Left hindlimb (tissue), 1 donor: ENCODE measurements at places on chromosomes 2 and 18.

DNA sequence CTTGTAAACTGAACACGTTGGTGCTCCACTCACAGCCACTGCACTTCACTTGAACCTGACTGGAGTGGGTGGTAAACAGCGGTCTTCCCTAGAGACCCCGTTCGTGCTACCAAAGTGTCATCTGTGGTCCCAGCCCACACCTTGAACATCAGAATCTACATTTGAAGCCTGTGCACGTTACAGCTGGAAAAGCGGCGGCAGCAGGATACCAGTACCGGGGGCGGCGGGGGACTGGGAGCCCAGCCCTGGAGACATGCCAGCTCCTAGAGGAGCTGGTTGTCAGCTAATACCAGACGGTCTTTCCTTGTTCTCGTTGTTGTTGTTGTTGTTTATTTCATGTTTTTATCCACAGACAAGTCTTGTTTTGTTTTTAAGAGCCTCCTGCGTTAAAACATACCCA lies 156.7 kb downstream of the WDSUB1 start:
- DNase-seq, result no peak

DNA sequence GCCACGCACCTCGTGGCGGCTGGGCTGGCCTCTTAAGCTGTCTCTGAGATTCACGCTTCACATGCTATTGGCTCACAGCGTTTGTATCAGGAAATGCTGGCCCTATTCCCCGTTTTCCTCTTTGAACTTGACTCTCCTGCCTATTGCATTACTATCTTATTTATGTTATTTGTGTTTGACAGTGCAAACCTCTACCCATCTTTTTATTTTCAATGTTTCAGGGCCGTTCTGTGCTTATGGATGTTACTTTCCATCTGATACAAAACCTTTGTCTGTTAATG lies 149.9 kb upstream of the TWIST2 start:
- no peak for DNase-seq

DNA sequence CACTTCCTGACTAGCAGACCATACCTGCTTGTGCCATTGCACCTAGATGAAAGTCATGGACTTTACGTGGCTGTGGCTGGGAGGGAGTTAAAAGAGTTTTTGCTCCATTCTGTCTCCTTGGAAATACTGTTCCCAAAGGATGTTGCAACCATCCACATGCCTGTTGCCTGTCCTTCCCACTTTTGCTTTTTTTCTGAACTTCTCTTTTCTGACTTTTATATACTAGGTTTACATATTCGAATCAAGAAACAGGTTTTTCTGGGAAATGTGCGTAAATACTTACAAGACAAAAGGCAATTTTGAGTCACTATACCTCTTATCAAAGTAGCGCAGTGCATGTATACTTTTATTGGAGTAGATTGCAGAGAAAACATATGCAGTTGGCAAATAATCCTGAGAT lies 244.8 kb downstream of the PRKCE start:
- no peak for DNase-seq

- peak; percentile 61 for DNase-seq
Observed at GRCh38 chr18:59041819-59042815, 97.6 kb upstream of the SEC11C start.

DNA sequence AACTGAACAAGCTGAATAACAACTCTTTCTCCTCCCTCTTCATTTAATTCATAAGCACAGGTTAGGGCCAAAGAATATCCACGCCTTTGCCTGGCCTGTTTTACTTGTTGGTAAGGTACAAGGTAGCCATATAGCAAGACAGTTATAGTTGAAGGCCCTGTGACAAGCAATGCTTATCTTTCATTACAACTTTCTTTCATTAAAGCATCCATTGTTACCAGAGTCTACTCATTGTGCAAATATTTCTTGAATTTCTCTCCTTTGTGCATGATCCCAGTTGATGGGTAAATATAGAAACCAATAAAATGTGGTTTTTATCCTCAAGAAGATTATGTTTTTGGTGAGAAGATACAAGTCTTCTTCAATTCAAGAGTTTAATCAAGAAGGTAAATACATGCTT lies 140.2 kb downstream of the UBE2E3 start:
- DNase-seq, result no peak

- no peak for DNase-seq
Observed at GRCh38 chr18:10682368-10682714, 156.5 kb downstream of the NAPG start.

DNA sequence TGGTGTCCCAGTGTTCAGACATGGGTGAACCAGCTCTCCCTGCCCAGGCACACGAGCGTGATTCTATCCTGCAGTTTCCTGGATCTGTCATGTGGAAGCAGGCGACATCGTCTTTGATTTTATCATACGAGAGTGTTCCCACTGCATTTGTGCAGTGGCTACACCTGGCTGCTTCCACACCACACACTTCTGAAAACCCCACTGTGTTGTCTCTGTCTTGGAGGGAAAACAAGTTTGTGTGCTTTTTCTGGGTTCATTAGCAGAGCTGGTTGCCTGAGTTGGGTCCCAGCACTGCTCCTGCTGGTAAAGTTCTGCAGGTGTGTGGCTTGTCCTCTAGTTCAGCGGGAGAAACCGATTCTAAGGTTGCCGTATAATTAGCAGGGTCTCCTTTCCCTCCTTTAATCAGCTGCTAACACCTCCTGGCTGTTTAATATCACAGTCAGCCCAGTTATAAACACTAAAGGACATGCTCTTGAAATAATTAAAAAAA lies 58.5 kb upstream of the TWIST2 start:
- DNase-seq, result no peak

- DNase-seq, result no peak
Observed at GRCh38 chr2:66578687-66579106, 143.8 kb downstream of the MEIS1 start.

- no peak for DNase-seq
Observed at GRCh38 chr2:46720592-46721185, 194.9 kb downstream of the MCFD2 start.

DNA sequence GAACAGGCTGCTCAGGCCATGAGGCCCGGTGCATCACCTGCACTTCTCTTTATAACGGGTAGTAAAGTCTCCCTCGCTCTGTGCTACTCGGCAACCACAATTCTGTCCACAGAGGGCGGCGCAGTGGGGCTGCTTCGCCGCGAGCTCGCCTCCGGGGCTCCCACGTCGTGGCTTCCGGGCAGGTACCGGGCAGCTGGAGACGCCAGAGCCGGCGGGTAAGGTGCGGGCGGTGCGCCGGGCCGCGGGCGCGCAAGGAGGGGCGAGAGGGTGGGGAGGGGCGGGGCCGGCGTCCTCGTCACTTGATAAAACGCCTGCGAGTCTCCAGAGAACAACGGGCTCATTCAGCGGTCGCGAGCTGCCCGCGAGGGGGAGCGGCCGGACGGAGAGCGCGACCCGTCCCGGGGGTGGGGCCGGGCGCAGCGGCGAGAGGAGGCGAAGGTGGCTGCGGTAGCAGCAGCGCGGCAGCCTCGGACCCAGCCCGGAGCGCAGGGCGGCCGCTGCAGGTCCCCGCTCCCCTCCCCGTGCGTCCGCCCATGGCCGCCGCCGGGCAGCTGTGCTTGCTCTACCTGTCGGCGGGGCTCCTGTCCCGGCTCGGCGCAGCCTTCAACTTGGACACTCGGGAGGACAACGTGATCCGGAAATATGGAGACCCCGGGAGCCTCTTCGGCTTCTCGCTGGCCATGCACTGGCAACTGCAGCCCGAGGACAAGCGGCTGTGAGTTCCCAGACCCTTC lies at the start of gene ITGA6:
ITGA6 (plus strand) TSS at position 331 of the 734 bp plus-strand sequence.
- DNase-seq, result peak; percentile 80

GRCh38 chr2:230459216-230459615 lies 43.2 kb downstream of the SP100 start:
- no peak for DNase-seq

- DNase-seq, result no peak
Observed at GRCh38 chr18:35775887-35776286, 194.3 kb downstream of the GALNT1 start.

GRCh38 chr2:111119822-111120252 lies 877 bp upstream of the BCL2L11 start:
- DNase-seq, result no peak

GRCh38 chr18:13893418-13893760 lies 21.9 kb downstream of the MC2R start:
- no peak for DNase-seq

- no peak for DNase-seq
Observed at GRCh38 chr2:174171686-174172445, 76.5 kb downstream of the OLA1 start.

GRCh38 chr18:35256947-35257346 lies 16.1 kb downstream of the ZNF397 start:
- no peak for DNase-seq

DNA sequence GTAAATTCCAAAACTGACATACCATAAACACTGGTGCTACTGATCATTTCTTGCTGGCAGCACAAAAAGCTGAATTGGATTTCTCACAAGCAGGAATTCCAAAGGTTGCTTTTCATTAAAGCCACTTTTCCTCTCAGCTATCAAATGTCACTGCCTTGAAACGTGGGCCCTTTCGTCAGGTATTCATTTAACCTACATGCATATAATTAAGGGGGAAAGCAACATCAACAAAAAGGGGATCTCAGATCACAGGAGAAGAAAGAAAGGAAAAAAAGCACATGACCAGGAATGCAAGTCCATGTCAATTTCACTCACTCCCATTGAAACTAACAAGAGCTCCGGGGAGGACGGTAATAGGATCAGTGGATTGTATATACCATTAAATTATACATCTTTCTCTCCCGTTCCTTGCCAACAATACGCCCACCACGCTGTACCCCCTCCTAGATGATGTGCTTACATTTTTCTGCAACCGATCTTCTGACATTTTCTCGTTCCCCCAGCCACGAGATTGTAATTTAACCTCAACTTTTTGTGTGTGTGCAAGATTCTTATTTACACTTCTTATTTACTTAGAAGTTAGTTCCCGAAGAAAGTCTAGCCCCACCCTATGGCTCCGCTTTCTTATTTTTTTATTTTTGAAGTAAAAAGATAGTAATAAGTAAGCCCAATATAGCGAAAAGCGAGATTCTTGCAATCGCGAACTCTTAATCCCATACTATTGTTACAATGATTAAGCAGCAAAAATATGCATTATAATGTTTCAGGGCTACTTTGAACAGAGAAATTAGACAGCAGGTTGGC lies 725 bp downstream of the FIGN start:
- no peak for DNase-seq

DNA sequence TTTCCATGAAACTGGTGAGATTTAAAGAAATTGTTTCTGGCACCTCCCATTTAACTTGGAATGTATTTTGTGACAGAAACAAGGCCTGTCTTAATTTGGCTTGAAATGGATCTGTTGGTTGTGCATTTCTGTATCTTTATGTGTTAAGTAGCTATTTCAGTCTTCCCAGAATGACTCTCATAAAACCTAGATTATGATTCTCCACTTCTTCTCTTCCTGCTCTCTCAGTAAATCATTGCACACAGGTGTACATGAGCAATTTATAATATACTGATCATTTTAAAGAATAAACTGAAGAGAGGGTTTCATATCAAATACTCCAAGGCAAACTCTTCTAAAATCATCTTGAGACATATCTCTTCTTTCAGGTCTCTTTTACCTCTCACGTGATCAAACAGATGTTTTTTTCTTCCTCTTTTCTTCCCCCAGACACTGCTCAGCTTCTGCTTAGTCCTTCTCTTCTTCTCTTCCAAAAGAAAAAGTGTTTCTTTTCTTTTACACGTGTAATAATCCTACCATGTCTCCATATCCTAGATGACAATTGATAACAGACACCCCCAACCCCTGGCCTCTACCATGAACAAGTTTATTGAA lies 112.0 kb downstream of the PPP1R1C start:
- DNase-seq, result no peak

DNA sequence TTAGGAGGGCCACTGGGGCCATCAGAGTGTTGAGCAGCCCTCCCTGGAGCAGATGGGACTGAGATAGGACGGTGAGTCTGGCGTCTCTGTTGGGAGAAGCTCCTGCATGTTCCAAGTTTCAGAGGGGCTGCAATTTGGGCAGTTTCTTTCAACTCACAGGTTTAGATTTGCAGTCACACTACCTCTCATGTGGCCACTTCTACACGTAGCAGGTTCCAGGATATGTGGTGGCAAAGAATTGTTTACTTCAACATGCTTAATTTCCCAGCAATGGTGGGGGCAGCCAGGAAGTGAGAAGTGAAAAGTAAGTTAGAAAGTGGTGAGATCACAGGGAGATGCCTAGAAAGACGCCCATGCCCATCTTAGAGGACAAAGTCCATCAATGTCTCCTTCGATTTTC lies 9.3 kb downstream of the NCK2 start:
- no peak for DNase-seq

- no peak for DNase-seq
Observed at GRCh38 chr2:201900362-201900761, 94.0 kb downstream of the CDK15 start.

DNA sequence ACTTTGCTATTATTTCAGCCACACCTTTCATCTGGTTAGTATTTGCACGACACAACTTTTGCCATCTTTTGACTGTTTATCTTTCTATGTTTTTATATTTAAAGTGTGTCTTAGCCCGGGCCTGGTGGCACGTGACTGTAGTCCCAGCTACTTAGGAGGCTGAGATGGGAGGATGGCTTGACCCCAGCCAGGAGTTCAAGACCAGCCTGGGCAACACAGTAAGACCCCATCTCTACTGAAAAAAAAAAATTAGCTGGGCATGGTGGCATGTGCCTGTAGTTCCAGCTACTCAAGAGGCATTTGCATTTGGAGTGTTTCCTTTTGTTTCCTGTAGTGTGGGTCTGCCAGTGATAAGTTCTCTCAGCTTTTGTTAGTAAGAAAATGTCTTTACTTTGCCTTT lies 88.7 kb upstream of the GLI2 start:
- no peak for DNase-seq

DNA sequence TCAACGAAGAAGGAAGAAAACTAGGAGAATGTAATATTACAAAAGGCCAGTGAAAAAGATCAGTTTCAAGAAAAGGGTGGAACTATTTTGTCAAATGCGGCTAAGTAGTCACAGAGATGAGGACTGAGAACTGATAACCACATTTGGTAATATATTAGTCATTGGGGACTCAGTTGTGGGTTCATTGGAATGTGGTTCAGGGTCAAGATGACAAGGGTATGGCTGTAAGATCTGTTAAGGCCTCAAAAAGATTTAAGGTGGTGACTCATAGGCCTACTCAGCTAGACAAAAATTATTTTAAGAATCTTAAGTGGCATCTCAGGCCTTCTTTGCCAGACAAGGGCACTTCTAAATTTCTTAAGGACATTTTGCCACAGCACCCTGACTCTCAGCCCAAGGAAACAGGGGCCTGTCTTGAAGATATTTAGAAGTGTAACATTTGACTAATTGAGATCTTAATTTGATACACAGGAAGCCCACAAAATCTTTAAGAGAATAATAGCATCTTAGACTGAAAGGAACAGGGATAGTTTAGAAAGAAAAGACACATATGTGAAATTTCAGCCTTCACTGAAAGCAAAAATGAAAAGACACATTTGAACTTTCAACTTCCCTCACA lies 81.3 kb downstream of the STRADB start:
- DNase-seq, result no peak

GRCh38 chr2:196249860-196250259 lies 78.5 kb upstream of the STK17B start:
- DNase-seq, result no peak
